AG04449 (cell line): ENCODE measurements at places on chromosomes 2 and 18.

- DNase-seq: no peak
These were observed 227.4 kb upstream of the CDH7 start for GRCh38 chr18:65523461-65523860.

GRCh38 chr2:60226943-60227342 is 326.5 kb downstream of the BCL11A start:
- DNase-seq: no peak

GRCh38 chr2:230043461-230043860 is 25.3 kb downstream of the SLC16A14 start:
- DNase-seq: no peak

DNA sequence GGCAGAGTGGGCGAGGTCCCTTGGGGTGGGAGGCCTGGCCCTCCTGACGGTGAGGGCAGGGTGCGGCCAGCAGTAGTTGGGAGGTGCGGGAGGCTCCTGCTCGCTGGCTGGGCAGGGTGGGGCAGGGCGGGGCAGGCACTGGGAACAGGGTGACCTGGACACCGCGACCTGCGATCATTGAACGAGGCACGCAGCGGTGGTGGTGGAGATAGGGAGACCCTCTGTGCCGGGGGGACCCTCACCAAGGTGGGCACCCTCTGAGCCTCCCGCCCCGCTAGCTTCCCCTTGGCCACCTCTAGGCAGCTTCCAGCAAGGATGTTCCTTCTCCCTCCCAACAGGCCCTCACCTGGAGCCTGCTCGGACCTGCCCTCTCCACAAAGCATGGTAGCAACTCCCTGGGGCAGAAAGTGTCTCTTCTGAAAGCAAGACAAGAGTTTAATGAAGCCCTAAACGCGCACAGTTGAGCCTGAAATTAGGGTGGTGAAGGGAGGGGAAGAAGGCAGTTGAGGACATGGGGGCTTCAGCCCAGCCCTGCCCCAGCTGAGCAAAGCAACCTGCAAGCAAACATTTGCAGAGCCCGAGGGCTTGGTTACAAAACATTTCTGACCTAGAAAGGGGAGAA is 15.4 kb upstream of the FOSL2 start:
- no peak for DNase-seq

DNA sequence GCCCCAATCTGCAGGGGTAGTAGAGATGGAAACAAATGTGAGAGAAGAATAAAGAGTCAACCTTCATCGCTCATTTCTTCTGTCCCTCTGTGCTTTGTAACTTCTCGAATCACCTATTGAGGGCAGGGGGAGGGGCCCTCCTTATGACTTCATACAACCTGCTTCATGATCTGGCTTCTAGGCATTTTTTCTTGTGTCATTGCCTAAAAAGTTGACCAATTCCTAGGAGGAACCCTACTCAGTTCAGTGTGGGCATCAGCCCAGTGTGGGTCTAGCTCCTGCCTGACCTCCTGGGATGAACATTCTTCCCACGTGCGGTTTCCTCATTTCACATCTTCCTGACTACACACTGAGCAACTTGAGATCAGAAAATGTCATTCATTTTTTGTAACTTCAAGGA is 46.3 kb upstream of the CREB1 start:
- DNase-seq: no peak

DNA sequence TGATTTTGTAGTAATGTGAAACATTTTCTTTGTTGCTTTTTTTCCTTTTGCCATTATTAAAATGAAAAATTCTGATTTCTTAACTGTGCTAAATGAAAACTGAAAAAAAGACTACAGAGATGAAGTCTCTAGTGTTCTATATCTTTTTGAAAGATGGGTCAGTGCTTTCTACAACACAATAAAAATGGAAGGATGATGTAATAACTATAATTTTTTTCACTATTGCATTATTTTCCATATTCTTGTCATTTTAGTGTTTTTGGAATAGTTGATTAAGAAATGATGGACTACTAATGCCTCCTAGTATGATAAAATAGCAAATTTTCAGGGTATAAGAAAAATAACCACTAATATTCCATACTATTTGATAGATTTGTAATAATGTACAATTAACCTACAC is 7.2 kb downstream of the PSMD14 start:
- DNase-seq: no peak

GRCh38 chr2:122543815-122544214 is 788.4 kb downstream of the TSN start:
- no peak for DNase-seq

DNA sequence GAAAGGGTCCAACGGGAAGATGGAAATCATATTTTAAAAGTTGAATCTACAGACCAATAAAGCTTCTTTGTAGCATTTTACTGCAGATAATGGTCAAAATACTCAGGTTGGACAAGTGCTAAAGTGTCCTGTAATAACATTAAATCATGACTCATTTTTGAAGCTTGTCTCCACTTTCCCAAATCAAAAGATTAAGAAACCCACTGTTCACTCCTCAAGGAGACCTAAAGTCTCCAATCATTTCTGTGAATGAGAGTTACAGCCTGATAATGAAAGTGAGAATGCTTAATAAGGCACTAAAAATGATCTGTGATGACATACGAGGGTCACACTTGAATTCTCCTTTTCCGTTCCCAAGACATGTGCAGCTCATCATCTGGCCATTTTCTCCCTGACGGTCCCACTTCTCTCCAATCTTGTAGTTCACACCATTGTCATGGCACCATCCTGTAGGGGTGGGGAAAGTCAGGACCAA is 53.4 kb downstream of the ATIC start:
- DNase-seq: no peak

DNA sequence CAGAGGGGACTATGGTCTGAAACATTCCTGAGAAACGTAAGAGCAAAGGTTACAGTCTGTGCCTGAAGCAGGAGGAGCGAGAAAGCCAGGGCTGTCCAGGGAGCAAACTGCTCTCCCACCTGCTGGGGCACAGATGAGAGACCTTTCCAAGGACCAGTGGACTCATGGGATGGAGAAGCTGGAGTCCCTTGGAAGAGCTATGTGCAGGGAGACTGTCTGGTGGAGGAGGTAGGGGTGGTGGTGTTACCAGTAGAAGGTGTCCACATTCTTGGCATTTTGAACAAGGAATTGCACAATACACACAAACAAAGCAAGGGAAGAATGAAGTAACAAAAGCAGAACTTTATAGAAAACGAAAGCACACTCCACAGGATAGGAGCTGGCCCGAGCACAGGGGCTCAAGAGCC is 97.9 kb upstream of the CYRIA start:
- no peak for DNase-seq

DNA sequence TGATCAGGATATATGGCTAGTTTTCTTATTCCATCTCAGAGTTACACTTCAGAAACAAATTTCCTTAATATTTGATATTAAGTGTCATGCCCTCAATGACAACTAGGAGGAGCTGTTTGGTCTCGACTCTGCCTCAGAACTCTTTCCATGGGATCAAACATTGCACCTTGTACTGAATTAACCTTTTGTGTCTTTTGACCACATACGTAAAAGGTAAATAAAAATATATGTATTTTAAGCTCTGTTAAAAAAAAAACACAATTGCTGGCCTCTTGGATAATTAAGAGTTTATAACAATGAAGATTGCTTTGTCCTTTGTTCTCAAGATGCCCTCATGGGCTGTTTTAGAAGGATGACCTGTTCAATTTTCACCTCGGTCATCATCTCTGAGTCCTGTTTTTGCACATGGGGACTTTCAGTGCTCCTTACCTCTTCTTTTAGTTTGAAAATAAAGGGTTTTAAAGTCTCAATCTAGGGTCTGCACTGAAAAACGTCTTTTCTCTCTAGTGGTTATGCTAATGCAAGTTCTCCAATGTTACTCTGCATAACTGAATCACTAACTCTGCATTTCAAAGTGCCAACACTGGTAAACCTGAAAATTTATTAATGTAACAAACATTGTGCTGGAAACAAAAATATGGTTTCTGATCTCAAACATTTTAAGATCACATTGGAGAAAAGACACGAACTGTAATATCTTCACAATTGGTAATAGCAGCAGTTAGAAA is 18.8 kb upstream of the FN1 start:
- no peak for DNase-seq

GRCh38 chr18:10312326-10313015 is 142.0 kb upstream of the APCDD1 start:
- DNase-seq: no peak

DNA sequence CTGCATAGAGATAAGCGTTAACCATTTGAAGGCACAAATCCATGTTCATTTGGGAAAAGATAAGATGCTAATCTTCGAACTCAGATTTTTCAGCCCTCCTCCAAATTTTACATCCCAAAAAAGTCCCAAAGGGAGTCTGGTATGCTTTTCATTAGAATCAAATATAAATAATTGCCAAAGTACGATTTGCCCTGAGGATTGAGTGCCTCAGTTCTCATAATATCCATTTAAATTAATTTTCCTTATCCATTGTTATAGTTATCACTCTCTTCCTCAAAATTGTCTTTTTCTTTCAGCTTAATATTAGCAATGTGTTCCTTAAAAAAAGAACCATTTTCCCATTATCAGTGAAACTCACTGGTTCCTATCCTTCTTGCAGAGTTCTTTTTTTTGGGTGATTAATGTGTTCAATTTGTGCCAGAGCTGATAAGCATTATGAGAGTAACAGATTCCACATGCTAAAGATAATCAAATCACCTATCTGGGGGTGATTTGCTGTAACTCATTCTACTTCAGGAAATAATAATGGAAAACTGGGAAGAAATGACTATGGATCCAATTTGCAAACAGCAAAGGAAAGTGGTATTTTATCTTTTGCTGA is 686 bp downstream of the HNMT start:
- no peak for DNase-seq

GRCh38 chr18:10414293-10414842 is 40.1 kb upstream of the APCDD1 start:
- no peak for DNase-seq
